ENCODE measurements at places on chromosomes 7 and 10.

DNA sequence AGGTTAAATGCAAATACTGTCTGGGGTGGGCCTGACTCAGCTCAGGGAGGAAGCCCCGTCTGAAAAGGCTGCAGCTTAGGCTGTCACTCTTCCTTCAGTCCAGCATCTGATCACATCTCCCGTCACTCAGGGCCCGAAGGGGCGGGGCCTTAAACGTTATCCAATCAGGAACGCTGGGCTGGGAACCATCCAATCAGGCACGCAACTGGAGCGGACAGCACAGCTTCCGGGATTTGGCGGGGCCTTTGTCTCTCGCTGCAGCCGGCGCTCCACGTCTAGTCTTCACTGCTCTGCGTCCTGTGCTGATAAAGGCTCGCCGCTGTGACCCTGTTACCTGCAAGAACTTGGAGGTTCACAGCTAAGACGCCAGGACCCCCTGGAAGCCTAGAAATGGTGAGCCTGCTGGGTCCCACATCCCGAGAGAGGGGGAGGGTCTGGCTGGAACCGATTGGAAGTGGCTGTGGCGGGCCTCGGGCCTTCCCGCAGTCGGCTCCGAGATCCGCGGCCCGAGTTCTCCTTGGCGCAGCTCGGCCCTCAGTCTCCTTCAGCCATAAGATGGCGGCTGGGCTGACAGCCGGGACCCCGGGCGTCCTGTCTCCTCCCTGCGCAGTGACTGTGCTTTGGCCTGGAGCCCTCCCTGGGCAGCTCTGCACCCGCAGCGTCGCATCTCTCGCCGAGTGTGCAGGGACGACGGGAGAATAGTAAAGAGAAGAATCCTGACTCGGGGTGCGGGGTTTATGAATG, at the start of gene ZNF92:
TSS of gene ZNF92 (plus strand) at position 248 of the 744 bp plus-strand sequence. CDS start at position 391, 143 bp downstream.
- peak; percentile 99 for DNase-seq

DNA sequence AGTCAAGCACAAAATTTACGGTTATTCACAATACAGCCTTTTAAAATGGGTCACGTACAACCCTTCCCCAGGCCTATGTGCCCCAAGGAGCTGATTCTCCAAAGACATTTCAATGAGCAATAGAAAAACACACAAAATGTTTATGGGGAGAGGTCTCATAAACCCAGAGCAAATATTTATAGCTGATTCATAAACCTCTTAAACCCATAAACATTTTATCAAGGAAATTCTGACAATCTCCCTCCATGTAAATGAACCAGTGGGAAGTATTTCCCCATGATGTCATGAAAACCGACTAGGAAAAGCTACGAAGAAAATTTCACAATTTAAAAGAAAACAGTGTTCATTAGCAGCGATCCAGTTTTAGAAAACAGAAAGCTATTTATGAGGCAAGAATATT, 36.0 kb downstream of the SFMBT2 start:
- no peak for DNase-seq

DNA sequence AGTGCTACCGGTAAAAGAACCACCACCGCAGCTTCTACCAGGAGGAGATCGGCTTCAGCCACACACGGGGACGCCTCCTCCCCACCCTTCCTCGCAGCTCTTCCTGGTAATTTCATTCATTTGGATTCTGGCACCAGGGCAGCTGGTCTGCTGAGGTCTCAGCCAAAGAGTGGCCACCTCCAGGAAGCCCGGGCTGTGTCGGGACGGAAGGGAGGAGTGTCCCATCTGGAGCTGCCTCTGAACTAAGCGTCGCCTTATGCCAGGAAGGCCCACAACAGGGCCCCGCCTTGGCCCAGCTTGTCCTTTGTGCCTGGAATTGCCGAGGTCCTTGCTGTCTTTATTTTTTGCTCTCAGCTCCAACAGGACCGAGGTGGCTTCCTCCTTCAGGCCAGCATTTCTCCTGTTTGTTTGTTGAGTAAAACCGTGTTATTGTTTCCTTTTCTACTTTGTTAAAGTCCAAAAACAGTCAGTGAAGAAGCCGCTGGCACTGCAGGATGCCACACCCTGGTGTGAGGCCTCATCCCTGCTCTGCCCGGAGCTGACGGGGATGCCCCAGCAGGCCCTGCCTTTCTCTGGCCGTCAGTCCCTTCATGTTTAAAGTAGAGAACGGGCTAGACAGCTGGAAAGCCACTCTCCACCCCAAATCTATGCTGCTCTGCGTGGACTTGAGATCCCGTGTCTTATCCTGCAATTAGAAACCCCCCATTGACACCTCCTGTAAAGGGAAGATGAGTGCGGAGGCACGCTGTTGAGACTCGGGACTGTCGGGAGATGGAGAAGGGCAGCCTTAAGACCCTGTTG, 24.5 kb upstream of the TTYH3 start:
- DNase-seq, result no peak

- no peak for DNase-seq
These were observed 32.1 kb upstream of the CALN1 start for GRCh38 chr7:72444026-72444776.

DNA sequence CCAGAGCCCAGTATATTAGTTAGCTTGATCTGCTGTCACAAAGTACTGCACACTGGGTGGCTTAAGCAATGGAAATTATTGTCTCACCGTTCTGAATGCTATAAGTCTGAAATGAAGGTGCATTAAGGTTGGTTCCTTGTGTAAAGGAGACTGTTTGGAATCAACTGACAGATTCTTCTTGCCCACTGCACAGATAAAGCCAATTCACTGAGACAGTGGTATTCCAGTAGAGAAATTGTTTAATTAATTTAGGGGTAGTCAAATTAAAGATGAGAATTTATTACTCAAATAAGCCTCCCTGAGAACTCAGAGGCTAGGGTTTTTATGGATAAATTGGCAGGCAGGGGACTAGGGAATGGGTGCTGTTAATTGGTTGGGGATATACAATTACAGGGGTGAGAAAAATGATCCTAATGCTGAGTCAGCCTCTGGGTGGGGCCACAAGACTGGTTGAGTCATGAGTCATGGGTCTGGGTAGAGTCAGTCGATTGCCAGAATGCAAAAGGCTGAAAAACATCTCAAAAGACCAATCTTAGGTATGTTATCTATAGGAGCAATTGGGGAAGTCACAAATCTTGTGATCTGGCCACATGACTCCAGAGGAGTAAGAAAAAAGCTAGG, 23.5 kb upstream of the SAMD9L start:
- no peak for DNase-seq

GRCh38 chr10:130801784-130802183, 509.7 kb downstream of the TCERG1L start:
- DNase-seq, result no peak

DNA sequence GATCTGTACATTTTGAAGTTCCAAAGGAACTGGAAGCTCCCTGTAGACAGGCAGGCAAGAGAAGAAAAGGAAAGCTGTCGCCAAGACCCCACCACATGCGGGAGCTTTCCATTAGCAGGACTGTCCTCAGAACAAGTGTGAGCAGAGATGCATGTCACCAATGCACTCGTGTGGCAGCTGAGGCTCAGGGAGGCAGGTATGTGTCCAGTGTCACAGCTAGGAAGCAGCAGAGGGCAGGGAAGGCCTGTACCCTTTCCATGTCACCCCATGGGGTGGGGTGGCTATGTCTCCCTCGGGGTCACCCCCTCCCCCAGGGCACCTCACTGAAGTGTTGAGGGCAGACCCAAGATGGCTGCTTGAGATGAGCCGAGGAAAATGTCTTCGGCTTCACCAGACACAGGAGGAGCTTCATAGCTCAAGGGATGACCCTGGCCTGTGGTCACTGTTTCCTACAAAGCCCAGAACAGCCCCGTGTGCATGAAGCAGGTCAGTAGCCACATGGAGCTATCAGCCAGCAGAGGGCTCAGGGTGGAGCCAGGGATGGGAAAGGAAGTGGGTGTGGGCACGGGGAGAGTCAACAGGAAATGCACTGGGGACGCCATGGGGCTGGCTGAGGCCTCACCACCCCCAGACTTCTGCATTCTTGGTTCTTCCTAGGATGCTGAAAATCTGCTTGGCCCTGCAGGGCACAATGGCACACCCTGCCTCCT, 96.6 kb downstream of the FAM53B start:
- no peak for DNase-seq
